ENCODE measurements at places on chromosomes 1 and 21. TPM values are rescaled to one million over a fixed set of nuclear protein-coding genes. Genes with fewer than 3 reads are reported as not detected.

Gene CEP104
- 36.0 TPM for total RNA-seq

- H3K4me3 ChIP-seq = no peak overlapping the region
- H3K27ac ChIP-seq = peak overlapping the region; percentile 35
- peaks cover 6% of the 10 kb centered on the region for H3K4me1 ChIP-seq
- H3K36me3 ChIP-seq = no peaks in the 10 kb centered on the region
These were observed 47.5 kb downstream of the YARS1 start for GRCh38 chr1:32769524-32770220.

Gene OR6K3
- not detected for total RNA-seq

DNA sequence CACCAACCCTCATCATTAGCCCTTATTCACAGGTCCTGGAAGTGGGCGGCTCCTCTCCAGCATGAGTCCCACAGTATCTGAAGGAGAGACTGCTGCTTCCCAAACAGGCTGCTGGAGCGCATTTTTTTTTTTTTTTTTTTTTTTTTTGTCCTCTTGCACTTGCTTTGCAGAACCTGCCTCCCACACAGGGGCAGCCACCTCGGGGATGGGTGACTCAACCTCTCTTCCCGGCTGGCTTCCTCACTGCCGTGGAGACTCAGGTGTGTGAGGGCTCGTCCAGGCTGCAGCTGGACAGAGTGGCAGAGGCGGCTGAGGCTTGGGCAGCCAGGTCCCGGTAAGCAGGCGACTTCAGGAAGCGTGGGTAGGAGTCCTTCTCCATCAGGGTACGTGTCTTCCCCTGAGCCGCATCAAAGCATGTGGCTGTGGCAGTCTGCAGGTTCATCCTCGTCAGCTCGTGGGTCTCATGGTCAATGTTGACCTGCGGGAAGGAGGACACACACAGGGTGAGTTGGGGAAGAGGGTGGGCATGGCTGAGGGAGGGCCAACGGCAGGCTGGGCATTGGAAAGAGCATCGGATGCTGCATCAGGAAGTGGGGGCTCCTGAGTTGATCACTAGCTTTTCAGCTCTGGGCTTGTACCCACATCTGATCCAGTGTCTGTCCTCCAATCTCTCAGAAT lies 4.0 kb downstream of the RGS16 start:
- H3K27me3 ChIP-seq = no peaks in the 10 kb centered on the region
- DNase-seq = no peak
- H3K4me1 ChIP-seq = peaks cover 5% of the 10 kb centered on the region
- peaks cover 3% of the 10 kb centered on the region for H3K36me3 ChIP-seq
- no peak overlapping the region for H3K27ac ChIP-seq

DNA sequence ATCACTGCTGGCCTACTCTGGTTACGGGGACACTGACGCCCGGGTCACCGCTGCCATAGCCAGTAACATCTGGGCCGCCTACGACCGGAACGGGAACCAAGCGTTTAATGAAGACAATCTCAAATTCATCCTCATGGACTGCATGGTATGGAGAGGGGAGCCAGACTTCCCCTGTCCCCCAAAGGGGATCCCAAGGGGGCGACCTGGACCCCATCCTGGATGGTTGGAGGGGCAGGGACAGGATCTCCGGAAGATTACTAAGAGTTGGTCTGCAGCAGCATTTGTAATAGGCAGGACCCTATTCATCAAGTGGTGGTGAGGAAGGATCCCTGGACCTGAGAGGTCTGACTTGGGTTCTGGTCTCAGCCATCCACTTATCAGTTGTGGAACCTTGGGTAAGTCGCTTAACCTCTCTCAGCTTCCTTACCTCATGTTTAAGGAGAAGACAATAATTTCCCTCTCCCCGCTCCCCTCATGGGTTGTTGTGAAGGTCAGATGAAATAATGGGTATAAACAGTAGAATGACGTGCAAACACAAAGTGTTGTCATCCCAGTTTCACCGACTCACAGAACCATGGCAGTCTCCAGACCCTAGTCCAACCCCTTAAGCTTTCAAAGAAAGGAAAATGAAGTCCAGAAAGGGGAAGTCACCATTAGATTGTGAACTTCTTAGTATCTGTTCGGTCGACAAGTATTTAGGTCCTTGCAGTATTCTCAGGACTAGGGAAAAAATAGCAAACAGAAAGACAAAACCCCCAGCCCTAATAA lies 883 bp downstream of the LAMTOR2 start:
- H3K27me3 ChIP-seq = no peaks in the 10 kb centered on the region
- peak overlapping the region; percentile 86 for H3K4me3 ChIP-seq
- H3K36me3 ChIP-seq = no peaks in the 10 kb centered on the region
- DNase-seq = no peak

GRCh38 chr1:109821831-109822745 lies 58.4 kb upstream of the EPS8L3 start:
- no peaks in the 10 kb centered on the region for H3K27me3 ChIP-seq
- H3K4me1 ChIP-seq = peaks cover 10% of the 10 kb centered on the region
- H3K27ac ChIP-seq = peak overlapping the region; percentile 32
- no peak for DNase-seq
- no peak overlapping the region for H3K4me3 ChIP-seq
- H3K36me3 ChIP-seq = no peaks in the 10 kb centered on the region

Gene ZNF593OS
- total RNA-seq = 0.45 TPM

GRCh38 chr1:54409156-54410142 lies 3.3 kb upstream of the SSBP3 start:
- H3K27me3 ChIP-seq = no peaks in the 10 kb centered on the region
- peak; percentile 78 for DNase-seq
- H3K4me3 ChIP-seq = no peak overlapping the region
- peaks cover 28% of the 10 kb centered on the region for H3K4me1 ChIP-seq

- H3K27ac ChIP-seq = no peak overlapping the region
- H3K4me3 ChIP-seq = no peak overlapping the region
- H3K36me3 ChIP-seq = no peaks in the 10 kb centered on the region
- no peak for DNase-seq
- H3K27me3 ChIP-seq = no peaks in the 10 kb centered on the region
These were observed 27.2 kb downstream of the NIPAL3 start for GRCh38 chr1:24442764-24443163.

DNA sequence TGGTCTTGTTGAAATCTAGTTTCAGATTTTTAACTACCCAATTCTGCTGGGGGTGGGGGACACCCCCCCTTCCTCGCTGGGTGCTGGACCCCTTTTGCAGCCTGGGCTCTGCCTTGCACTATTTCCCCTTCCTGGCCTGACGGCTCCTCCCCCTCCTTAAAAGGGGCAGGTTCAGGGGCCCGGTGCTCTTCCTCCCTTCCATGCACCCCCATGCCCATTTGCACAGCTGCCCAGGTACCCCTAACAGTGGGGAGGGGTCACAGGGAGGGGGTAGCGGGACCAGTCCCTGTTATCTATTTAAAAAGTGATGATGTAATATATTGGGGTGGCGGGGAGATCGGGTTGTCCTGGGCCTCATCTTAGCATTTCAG lies 15.3 kb downstream of the ZBTB7B start:
- H3K27ac ChIP-seq = peak overlapping the region; percentile 68
- no peaks in the 10 kb centered on the region for H3K27me3 ChIP-seq
- H3K4me3 ChIP-seq = 0 out of 2 replicates have a peak overlapping the region, but pooled peaks have one; percentile 6
- peaks cover 22% of the 10 kb centered on the region for H3K4me1 ChIP-seq

GRCh38 chr1:46525253-46525983 lies 26.0 kb downstream of the KNCN start:
- no peak overlapping the region for H3K27ac ChIP-seq
- no peaks in the 10 kb centered on the region for H3K36me3 ChIP-seq
- DNase-seq = no peak
- no peak overlapping the region for H3K4me3 ChIP-seq
- H3K27me3 ChIP-seq = no peaks in the 10 kb centered on the region

- H3K27me3 ChIP-seq = no peaks in the 10 kb centered on the region
- no peak overlapping the region for H3K4me3 ChIP-seq
- H3K27ac ChIP-seq = no peak overlapping the region
These were observed 107.5 kb upstream of the RUNX1 start for GRCh38 chr21:35156293-35157278.

DNA sequence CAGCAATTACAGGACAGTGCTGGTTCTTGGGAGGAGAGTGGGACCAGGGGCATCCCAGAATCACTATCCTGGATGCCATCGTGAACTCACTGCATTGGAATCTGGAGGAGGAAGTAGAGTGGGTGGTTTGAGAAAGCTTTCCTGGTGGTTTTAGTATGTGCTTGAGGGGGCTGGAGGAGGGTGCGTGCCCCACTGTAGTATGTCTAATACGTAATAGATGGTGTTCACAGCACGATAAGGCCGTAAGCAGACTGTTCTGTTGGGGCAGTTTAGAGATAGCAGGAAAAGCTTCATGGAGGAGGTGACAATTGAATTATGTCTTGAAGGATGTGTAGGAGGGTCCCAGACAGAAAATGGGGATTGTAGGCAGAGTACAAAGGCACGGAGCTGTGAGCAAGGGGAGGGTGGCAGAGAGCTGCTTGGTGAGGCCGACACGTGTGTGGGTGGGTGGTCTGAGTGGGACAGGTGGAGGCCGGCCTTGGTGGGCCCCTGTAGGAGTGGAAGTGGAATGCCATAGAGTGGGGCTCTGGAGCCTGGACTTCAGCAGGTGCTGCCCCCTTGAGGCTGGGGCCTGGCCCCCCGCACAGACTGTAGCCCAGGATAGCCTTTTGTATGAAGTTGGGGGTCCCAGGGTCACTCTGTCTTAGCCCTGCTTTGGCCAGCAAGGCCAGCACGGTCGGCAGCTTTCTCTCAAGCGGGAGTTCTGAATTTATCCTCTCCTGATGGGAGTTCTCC lies 37.0 kb downstream of the IL6R start:
- no peaks in the 10 kb centered on the region for H3K36me3 ChIP-seq
- DNase-seq = no peak
- H3K27me3 ChIP-seq = no peaks in the 10 kb centered on the region

DNA sequence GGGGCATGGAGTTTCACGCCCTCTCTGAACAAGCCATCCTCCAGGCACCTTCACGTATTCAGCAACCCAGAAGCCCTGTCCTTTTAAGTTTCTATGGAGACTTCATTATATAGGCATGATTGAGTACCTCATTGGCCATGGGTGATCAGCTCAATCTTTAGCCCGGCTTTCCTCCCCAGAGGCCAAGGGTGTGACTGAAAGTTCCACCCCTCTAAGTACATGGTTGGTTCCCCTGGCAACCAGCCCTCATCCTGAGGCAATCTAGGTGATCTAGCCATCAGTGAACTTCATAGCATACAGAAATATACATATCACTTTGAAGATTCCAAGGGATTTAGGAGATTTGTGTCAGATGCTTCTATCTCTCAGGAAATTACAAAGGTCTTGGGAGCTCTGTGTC lies 21.3 kb upstream of the DHX9 start:
- DNase-seq = no peak
- no peaks in the 10 kb centered on the region for H3K36me3 ChIP-seq
- no peak overlapping the region for H3K4me3 ChIP-seq
- 0 out of 2 replicates have a peak, but pooled peaks cover 3% of the 10 kb centered on the region for H3K4me1 ChIP-seq
- H3K27ac ChIP-seq = no peak overlapping the region

DNA sequence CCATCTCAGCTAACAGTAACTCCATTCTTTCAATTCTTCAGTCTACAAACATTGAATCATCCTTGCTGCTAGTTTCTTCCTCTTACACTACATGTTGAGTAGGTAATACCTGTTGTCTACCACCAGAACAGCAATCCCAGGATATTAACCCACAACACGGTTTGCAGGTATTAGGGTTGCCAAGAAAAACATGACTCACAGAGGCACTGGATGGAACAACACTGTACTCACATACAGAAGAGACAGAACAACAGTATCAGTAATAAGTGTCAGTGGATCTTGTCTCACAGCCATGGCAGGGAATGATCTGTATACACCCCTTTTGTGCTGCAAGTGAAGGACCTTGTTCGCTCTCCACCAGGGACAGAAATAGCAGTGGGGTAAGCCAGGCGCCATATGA lies 212.1 kb downstream of the GPR52 start:
- H3K27me3 ChIP-seq = no peaks in the 10 kb centered on the region
- no peak overlapping the region for H3K27ac ChIP-seq
- no peak for DNase-seq

Gene TNFRSF4
- not detected for total RNA-seq

- no peak overlapping the region for H3K27ac ChIP-seq
- H3K36me3 ChIP-seq = no peaks in the 10 kb centered on the region
- H3K4me3 ChIP-seq = no peak overlapping the region
- DNase-seq = no peak
- H3K4me1 ChIP-seq = no peaks in the 10 kb centered on the region
These were observed 6.8 kb upstream of the PSMG1 start for GRCh38 chr21:39189857-39190604.

Gene FAM76A
- total RNA-seq = 9.4 TPM

DNA sequence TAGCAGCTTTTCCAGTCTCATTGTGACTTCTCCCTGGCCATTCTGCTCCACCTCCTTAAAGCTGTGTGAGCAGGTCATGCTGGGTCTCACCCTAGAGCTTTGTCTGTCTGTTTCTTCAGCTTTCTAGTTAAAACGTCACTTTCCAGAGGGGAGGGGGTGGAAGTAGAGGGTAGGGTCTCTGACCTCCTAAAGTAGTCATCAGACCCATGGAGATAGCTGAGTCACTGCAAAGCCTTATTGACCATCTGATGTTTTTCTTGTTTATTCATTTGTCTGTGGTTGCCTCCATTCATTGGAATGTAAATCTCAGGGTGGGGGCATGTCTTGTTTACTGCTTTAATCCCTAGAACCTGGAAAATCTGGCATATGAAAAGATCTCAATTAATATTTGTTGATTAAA lies 52.7 kb downstream of the ELF3 start:
- no peak overlapping the region for H3K4me3 ChIP-seq
- H3K27me3 ChIP-seq = no peaks in the 10 kb centered on the region
- H3K4me1 ChIP-seq = peaks cover 25% of the 10 kb centered on the region
- H3K36me3 ChIP-seq = no peaks in the 10 kb centered on the region
- peak overlapping the region; percentile 35 for H3K27ac ChIP-seq

- H3K4me1 ChIP-seq = no peaks in the 10 kb centered on the region
- no peak overlapping the region for H3K27ac ChIP-seq
- H3K4me3 ChIP-seq = no peak overlapping the region
- H3K27me3 ChIP-seq = no peaks in the 10 kb centered on the region
- no peaks in the 10 kb centered on the region for H3K36me3 ChIP-seq
These were observed 58.5 kb downstream of the EXTL2 start for GRCh38 chr1:100835866-100836842.

DNA sequence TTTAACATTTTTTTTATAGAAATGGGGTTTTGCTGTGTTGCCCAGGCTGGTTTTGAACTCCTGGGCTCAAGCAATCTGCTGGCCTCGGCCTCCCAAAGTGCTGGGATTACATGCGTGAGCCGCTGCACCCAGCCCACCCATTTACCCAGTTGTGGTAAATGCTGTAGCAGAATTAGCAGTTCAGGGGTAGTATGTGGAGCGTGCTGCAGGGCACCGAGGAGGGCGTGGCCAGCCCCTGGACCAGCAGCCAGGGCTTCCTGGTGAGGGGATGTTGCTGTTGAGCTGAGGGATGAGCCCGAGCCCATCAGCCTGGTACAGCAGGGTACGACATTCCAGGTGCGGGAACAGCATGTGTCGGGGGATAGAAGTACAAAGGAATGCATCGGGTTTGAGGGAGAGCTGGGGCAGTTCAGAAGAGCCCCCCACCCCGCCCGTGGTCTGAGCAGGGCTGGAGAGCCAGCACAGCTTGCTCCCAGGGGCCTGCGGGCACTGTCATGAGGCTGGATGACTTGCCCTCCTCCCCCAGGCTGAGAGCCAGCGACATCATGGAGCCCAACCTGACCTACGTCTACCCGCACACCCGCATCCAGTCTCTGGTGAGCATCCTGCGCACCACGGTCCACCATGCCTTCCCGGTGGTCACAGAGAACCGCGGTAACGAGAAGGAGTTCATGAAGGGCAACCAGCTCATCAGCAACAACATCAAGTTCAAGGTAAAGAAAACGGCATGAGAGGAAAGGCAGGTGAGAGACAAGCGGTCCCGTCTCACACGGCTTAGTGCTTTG lies 11.9 kb downstream of the NPPA start:
- no peaks in the 10 kb centered on the region for H3K4me1 ChIP-seq
- no peaks in the 10 kb centered on the region for H3K27me3 ChIP-seq
- no peak for DNase-seq
- no peak overlapping the region for H3K27ac ChIP-seq
